Activated naive CD8-positive, alpha-beta T cell treated with anti-CD3 and anti-CD28 coated beads for 36 hours (primary cell): ENCODE measurements at places on chromosomes 7 and 10.

DNA sequence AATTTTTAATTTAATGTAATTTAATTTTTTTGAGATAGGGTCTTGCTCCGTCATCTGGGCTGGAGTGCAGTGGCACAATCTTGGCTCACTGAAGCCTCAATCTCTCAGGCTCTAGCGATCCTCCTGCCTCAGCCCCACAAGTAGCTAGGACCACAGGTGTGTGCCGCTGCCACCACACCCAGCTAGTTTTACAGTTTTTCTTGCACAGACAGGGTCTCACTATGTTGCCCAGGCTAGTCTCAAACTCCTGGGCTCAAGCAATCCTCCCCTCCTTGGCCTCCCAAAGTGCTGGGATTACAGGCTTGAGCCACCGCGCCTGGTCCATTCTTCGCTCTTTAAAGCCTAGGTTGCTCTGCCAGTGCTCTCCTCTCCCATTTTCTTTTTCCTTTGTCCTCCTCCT, 12.9 kb downstream of the CALML3 start:
- DNase-seq: no peak

DNA sequence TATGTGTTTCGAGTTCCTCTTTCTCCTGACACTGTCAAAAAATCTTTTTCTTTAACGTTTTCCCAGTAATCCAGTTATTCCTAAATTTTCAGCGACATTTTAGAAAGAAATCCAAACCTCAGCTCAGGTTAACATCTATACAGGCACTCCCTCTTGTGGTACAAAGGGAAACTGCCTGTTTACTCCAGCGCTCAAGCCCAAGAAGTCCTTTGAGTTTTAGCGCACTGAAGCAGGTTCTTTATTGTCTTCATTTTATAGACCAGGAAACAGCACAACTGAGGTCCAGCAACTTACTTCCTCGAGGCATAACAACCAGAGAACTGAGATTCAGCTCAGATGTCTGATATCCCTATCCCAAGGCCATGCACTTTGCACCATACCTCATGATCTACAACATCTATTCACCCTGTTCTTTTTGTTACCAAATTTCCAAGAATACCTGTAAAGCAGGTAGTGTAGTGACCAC, 287.2 kb upstream of the MKLN1 start:
- no peak for DNase-seq

- DNase-seq: no peak
These were observed 3.1 kb downstream of the NRP1 start for GRCh38 chr10:33331379-33331694.

- DNase-seq: no peak
These were observed 12.3 kb upstream of the ENO4 start for GRCh38 chr10:116836902-116837523.

DNA sequence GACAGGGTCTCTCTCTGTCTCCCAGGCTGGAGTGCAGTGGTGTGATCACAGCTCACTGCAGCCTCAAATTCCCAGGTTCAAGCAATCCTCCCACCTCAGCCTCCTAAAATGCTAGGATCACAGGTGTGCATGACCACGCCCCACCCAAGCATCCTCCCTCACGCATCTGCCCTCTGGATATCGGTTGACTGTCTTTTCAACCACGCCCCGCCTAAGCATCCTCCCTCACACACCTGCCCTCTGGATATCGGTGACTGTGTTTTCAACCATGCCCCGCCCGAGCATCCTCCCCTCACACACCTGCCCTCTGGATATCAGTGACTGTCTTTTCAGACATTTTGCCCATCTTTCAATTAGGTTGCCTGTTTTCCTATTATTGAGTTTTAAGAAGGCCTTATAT, 140.5 kb downstream of the MAD1L1 start:
- DNase-seq: no peak

GRCh38 chr7:38066391-38066790, 111.7 kb upstream of the STARD3NL start:
- no peak for DNase-seq

DNA sequence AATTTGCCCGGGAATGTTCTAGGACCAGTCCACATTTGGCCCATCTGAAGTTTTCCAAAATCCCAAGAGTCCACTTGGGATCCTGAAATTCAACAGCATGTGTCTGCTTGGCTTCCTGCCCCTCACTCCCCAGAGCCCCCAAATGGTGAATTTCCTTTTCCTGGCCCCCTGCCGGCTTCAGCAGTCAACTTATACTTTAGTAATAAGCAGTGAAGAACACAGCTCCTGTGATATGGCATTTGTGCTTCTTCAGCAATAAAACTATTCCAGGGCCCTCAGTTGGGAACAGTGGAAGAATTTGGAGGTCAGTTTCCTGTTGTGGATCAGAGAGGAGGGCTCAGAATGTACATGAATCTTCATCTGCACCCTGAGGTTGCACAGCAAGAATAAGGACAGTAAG, 51.1 kb downstream of the PRF1 start:
- no peak for DNase-seq

DNA sequence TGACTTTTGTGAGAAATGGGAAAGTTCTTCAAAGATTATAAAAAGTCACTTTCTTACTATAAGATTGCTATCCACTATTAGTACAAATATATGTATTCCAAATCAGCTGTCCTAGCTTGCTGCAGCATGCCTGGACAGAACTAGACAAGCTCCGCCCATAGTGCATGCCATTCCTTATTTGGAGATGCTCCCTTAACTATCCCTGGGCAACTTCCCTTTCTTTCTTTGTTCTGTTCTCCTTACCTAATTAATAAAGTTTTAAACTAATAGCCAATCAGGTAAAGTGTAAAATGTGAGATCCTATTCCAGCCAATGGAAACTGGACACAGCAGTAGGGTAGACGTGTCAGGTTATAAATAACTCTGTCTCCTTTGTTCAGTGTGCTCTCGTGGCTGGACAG, 281.9 kb downstream of the CAMK1D start:
- DNase-seq: no peak

GRCh38 chr7:127799535-127800305, 147.7 kb downstream of the SND1 start:
- no peak for DNase-seq

DNA sequence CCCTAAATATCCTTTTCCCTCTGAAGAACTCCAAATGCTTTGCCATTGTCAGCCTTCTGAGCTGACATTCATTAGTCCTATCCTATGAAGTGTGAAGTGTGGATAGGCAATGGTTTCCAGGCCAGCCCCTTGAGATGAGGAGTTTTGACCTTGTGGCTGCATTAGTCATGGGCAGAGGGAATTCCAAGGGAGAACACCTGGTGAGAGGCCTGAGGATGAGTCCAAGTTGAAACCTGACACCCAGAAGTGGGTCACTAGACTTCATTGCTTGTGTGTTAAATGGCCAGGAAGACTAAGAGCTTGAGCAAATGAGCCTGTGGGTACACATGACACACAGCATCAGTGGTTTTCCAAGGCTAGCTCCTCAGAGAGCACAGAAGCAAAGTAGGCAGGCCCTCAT, 260.8 kb downstream of the SKAP2 start:
- DNase-seq: no peak

GRCh38 chr7:55335786-55336185, 29.4 kb upstream of the LANCL2 start:
- no peak for DNase-seq

- no peak for DNase-seq
These were observed 142.2 kb upstream of the INSYN2A start for GRCh38 chr10:127338399-127339110.

DNA sequence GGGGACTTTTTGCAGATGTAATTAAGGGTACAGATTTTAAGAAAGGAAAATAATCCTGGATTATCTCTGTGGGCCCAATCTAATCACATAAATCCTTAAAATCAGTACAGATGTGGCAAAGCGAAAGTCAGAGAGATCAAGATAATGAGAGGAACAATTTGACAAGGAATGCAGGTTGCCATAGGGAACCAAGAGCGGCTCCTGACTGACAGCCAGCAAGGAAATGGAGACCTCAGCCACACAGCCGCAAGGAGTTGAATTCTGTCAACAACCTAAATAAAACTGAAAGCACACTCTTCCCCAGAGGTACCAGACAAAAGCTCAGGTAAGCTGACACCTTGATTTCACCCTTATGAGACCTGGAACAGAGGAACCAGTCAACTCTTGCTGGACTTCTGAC, 3.4 kb upstream of the PNPLA8 start:
- no peak for DNase-seq

DNA sequence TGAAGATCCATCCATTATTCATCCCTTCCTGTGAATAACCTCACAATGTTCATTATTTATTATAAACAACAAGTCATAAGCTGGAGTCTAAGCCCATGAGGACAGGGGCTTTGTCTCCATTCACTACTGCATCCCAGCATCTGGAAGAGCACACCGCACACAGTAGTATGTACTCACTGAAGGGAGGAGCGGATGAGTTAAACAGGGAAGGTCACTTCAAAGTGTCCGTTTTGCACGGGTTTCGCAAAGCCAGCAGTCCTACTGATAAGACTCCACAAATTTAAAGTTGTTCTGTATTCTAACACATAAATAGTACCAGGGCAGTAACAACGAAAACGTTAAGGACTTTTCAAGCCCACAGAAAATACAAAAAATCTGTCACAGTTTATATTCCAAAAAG, 167.9 kb downstream of the PARD3 start:
- no peak for DNase-seq

GRCh38 chr7:133022661-133023060, 59.2 kb downstream of the CHCHD3 start:
- DNase-seq: no peak

DNA sequence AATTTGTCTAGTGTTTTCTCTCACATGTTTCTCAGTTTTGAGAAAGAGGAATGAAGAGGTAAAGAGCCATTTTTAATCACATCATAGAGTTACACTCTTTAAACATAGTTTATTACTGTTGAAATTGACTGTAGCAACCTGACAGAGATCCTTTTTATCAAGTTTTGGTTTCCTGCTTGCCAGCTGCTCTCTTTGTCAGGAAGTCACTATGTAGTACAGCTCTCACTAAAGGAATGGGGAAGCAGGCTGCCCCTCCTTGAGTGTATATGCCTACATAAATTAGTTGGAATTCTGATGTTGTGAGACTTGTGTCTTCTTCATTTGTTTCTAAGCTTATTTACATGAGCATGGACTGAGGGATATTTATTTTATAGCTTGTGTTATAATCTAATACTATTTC, 1274.0 kb upstream of the CELF2 start:
- no peak for DNase-seq

- no peak for DNase-seq
These were observed 1106.8 kb upstream of the C7orf33 start for GRCh38 chr7:147483634-147484292.

- no peak for DNase-seq
These were observed 140.4 kb upstream of the GDF10 start for GRCh38 chr10:47159361-47160260.

- DNase-seq: no peak
These were observed 86.2 kb downstream of the HECW1 start for GRCh38 chr7:43198599-43199090.

DNA sequence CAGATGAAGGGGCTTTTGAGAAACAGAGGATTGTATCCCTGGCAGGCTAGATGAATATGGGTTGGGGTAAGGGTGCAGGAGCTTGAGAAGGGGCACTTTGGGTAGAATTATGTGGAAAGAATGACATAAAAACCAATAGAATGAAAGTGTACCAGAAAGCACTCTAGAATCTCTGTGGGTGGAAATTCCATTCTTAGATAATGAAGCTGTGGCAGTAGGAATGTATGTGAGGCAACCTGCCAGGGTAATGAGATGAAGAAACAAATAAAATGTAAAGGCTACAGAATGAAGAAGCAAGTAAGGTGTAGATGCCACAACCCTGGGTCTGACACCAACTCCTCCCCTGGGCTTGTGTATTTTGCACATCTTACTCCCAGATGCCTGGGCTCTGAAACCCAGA, 16.8 kb downstream of the NOBOX start:
- no peak for DNase-seq

DNA sequence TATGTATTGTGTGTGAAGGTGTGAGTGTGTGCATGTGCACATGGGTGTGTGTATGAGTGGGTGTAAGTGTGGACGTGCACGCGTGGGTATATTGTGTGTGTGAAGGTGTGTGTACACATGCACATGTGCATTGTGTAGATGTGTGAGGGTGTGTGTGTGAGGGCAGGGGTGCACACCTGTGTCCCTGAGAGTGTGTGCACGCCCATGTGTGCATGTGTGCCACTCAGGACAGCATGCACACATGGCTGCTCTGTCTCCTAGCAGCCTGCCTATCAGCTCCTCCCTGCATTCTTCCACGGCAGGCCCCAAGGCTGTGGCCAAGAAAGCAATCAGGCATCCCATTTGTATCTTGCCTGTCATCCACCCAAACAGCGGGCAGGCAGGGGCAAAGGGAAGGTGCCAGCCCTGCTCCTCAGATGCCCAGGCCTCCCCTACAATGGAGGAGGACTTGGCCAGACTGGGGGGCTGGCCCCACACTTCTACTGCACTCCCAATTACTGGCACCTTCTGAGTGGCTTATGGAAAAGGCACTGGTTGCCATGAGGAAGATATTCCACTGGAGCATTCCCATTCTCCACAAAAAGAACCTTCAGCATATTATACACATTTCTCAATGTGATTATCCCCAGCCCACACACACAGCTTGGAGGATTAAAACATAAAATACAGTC, 380.4 kb upstream of the ZMIZ1 start:
- DNase-seq: no peak

- DNase-seq: no peak
These were observed 31.1 kb upstream of the ABCA13 start for GRCh38 chr7:48140001-48140681.

- DNase-seq: no peak
These were observed 3.0 kb downstream of the KMT2E start for GRCh38 chr7:105016709-105017656.

DNA sequence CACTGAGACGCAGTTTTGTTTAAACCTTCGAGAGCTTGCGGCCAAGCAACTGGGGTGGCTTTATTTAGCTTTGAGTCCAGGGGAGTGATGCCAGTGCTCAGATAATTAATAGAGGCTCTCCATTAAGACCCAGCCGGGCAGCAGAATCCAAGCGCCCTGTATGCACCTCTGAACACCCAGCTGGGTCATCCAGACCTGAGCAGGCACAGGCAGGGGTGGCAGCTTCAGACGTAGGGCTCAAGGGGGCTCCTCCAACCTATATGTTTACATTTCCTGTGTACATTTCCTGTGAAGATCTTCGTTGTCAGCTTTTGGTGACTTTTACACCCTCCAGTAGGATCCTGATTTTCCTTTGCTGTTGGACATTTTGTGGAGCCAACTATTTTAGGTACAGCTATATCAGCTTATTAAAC, 719.5 kb downstream of the LRMDA start:
- DNase-seq: no peak

DNA sequence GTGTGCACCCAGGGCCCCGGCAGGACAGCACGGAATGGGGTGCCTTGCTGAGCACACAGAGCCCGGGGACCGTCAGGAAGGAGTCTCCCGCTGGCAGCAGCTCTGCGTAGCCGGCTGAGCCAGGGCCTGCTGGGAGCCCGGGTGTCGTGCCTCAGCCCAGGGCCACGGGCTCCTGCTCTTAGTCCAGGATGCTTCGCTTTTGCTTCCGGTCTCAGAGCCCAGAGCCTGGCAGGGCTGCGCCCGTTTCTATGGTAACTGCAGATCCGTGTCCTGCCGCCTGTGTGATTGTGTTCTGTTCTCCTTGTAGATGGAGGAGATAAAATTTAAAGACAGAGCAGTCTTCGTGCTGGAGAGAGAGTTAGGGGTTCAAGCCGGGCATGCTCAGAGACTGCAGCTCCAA, 53.7 kb upstream of the DPYSL4 start:
- DNase-seq: no peak

- no peak for DNase-seq
These were observed 188.2 kb downstream of the KIF20B start for GRCh38 chr10:89889606-89890005.
